ENCODE measurements at places on chromosomes 1 and 21.

- no peak for DNase-seq
Observed at GRCh38 chr1:107762751-107763390, 202.1 kb downstream of the VAV3 start.

DNA sequence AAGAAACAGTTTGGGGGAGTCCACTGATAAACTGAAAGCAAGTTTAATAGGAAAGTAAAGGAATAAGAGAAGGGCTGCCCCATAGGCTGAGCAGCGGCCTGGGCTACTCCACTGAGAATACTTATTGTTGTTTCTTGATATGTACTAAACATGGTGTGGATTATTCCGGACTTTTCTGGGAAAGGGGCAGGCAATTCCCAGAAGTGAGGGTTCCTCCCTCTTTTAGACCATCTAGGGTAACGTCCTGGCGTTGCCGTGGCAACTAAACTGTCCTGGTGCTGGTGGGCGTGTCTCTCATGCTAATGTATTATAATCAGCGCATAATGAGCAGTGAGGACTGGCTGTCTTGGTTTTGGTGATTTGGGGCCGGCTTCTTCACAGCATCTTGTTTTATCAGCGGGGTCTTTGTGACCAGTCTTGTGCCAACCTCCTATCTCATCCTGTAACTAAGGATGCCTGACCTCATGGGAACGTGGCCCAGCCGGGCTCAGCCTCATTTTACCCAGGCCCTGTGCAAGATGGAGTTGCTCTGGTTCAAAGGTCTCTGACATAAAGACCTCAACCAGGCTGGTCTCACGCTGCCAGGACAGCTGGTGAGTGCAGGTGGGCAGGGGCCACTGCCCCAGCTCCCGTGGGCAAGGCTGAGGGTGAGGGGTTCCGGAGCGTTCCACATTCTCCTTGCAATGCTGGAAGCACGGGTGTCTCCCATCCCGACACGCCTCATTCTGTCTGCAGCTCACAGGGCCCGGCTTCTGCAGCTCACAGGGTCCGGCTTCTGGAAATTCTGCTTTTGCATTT lies 19.6 kb upstream of the C1orf159 start:
- DNase-seq = no peak

DNA sequence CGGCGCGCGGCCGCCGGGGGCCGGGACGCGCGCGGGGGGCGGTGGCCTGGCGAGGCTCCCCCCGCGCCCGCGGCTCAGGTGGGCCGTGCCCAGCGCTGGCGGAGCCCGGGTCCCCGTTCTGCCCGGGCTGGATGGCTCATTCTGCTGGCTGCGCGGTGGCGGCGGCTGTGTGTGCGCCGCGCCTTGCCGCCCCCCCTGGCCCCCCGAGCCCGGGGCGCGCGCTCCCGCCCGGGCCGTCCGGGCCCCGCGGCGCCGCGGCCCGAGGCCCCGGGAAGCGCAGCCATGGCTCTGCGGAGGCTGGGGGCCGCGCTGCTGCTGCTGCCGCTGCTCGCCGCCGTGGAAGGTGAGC lies at the start of gene EPHB2:
TSS of gene EPHB2 (plus strand) at position 139 of the 349 bp plus-strand sequence. CDS start at position 283, 144 bp downstream.
- no peak for DNase-seq

GRCh38 chr1:58155418-58156123 lies 391.0 kb downstream of the OMA1 start:
- DNase-seq = no peak

DNA sequence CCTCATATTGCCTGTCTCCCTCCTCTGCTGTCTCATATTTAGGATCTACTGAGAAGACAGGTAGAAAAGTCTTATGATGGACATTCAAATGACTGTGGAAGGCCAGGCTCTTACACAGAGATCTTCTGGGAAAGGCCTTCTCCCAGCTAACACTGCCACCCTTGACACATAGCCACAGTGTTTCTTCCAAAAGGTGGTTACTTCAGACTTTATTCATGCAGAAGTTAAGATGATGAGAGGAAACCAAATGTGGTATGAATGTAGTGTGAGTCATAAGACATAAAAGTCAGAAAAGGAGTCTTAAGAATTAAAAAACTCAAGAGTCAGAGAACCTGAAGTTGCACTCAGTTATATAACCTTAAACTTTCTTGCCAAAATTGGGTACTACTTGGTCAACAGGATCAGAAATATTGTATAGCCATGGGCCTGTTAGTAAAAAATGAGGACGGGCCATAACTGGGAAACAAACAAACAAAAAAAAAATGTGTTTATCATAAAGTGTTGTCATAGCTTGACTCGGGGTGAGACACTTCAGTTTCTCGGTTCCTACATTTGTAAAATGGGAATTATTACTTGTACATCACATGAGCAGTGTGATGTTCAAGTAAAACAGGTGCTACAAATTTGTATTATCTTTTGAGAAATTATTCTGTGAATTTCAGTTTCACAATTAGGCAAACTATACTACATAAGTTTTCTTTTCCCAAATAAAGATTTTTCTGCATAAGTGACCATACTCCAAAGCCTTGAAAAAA lies 1.2 kb upstream of the DENND1B start:
- DNase-seq = no peak

DNA sequence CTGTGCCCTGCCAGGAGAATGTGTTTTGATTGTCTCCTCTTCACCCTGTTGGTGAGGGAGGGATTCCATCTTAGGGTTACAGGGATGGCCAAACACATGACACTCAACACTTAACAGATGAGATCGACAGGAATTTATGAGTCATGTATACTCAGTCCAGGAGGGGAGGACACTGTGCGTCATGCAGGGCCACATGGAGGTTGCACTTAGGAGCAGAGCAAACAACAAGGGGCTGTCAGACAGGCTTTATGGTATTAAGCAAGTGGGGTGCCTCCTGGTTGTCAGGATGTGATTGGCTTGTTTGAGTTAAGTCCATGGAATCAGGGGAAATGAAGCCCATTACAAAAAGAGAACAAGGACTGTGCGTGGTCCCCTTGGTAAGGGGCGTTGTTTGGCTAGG lies 26.9 kb downstream of the EDARADD start:
- DNase-seq = no peak

- DNase-seq = no peak
Observed at GRCh38 chr1:185249563-185249962, 67.5 kb downstream of the IVNS1ABP start.

DNA sequence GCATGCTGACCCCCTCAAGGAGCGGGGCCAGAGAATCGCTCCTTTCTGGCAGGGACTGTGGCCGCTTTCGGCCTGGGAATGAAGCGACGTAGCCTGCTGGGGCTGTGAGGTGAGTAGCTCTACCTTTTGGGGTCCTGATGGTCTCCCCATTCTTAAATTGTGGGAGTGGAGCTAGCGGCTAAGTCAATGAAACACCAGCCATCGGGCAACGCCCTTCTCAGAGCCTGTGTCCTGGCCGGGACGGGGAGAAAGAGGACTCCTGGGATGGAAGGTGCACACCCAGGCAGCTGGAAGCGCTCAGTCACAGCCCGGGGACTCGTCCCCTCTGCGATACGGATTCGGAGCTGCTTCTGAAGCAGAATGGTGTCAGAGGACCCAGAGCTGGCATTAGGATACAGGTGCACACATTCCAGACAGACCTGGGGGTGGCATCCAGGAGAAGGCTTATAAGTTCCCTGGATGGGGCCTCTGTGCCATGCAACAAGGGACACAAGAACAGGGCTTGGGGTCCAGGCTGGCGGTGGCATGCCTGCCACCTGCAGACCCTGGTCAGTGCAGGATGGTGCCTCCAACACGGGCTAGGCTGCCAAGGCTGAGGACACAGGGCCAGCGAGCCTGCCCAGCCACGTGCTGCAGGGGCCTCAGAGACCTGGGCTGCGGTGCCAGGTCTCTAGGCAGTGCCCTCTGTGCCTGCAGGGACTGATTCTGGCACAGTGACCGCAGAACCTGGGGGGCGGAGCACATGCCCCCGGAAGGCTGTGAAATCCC lies 945 bp upstream of the WNT9A start:
- no peak for DNase-seq

DNA sequence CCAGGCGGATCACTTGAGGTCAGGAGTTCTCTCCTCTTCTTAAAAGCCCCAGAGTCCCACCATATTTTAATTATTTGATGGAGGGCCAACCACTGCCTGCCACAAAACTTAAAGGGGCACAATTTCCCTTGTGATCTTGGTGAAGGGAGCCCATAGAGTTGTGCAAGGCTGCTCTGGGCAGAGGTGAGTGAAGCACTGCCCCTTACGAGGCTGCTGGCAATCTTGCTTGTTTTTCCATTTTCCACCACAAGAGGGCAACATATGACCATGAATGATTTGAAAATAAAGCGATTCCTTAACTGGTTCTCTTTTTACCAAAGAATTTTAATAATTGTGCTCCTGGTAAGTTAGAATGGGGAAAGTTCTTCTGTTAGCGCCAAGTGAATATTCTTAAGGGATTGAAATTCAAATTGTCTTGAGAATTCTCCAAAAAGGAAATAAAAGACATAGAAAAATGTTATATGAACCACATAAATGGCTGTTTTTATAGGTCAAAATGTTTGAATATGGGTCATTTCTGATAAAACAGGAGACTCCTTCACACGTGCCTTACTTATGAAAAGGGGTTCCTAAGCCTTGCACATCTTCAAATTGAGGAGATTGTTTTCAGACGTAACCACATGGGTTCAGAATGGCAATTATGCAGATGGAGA lies 22.7 kb downstream of the PGM1 start:
- DNase-seq = peak; percentile 7

- DNase-seq = no peak
Observed at GRCh38 chr1:165537356-165538109, 6.3 kb upstream of the LRRC52 start.

GRCh38 chr1:152244576-152245273 lies 20.7 kb upstream of the HRNR start:
- DNase-seq = no peak

GRCh38 chr1:48794816-48795215 lies 18.1 kb upstream of the BEND5 start:
- no peak for DNase-seq

DNA sequence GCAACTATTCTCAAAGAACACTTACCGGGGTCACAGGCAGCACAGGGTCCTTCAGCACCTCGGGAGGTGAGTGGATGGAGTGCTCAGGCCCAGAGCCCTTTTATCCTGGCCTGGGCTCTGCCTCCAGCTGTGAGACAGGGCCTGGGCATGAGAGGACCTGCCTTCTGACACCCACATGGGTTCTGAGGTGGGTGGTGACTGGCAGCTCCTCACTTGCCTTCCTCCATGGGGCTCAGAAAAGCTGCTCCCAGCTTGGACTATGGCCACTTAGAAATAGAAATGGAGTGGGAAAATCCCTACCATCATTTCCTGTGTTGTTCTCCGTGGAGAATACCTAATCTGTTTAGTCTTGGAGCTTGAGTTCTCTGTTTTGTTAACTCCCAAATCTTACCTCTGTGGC lies at the start of gene LCE1C:
TSS of gene LCE1C (minus strand) at position 76 of the 400 bp plus-strand sequence. CDS start 1,173 bp downstream, outside the sequence.
- no peak for DNase-seq

GRCh38 chr21:34674468-34674867 lies 5.7 kb downstream of the CLIC6 start:
- no peak for DNase-seq

DNA sequence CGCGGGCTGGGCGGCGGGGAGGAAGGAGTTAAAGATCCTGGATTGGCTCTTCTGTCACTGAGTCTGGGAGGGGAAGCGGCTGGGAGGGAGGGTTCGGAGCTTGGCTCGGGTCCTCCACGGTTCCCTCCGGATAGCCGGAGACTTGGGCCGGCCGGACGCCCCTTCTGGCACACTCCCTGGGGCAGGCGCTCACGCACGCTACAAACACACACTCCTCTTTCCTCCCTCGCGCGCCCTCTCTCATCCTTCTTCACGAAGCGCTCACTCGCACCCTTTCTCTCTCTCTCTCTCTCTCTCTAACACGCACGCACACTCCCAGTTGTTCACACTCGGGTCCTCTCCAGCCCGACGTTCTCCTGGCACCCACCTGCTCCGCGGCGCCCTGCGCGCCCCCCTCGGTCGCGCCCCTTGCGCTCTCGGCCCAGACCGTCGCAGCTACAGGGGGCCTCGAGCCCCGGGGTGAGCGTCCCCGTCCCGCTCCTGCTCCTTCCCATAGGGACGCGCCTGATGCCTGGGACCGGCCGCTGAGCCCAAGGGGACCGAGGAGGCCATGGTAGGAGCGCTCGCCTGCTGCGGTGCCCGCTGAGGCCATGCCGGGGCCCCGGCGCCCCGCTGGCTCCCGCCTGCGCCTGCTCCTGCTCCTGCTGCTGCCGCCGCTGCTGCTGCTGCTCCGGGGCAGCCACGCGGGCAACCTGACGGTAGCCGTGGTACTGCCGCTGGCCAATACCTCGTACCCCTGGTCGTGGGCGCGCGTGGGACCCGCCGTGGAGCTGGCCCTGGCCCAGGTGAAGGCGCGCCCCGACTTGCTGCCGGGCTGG lies at the start of gene NPR1:
TSS of gene NPR1 (plus strand) at position 170 of the 818 bp plus-strand sequence. CDS start at position 591, 421 bp downstream.
- no peak for DNase-seq

GRCh38 chr21:36698385-36698980 lies 432 bp upstream of the SIM2 start:
- DNase-seq = no peak

DNA sequence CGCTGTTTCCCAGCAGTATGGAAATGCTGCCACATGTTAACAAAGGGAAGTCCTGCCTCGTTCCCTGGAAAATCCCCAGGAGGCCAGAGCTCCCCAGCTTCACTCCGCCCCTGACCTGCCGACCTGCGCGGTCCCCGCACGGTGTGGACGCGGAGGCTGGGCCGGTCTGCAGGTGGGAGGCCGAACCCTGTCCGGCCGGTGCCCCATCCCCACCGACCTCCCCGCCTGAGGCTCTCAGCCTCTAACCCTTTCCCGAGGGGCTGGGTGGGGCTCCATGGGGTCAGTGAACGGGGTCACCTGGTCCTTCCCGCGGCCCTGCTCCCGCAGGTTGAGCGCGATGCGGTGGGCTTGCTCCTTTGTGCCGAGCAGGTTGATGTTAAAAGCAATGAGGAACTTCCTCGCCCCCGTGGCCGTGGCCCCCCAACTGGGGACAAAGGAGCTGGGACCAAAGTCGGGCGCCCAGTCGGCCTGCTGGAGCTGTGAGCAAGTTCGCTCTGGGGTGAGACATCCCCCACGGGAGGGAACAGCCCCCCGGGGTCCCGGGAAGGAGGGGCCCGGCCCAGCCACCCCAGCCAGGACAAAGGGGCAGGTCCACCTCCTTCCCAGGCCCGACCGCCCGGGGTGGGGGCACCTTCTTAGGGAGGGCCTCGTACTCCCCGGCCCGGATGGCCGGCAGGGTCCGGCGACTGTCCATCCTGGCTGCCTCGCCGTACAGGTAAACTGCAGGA lies 4.0 kb downstream of the FTCD start:
- no peak for DNase-seq

GRCh38 chr1:17655169-17655568 lies 100.0 kb upstream of the ACTL8 start:
- DNase-seq = no peak

DNA sequence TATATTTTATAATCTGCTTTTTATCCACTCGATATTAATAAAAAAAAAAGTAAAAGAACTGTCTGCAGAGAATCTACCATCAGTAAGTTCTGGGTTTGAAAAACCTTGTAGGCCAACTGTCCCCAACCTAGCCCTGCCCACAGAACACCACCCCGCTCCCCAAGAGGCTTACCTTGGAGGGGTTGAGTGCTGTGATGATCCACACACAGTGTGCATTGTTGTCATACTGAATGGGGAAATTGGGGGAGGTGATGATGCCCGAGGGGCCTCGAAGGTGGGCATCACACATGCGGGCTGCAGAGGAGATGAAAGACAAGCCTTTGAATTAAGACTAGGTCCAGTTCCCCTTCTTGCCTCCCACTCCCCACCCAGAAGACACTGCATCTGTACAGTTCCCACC lies 53.3 kb upstream of the HMGB4 start:
- no peak for DNase-seq

GRCh38 chr1:247517795-247518612 lies 18.2 kb downstream of the OR2C3 start:
- no peak for DNase-seq

- DNase-seq = no peak
Observed at GRCh38 chr1:185468626-185469025, 151.6 kb upstream of the IVNS1ABP start.

GRCh38 chr1:209729436-209729835 lies 24.8 kb downstream of the HSD11B1 start:
- DNase-seq = no peak

All from stimulated activated CD8-positive, alpha-beta memory T cell treated with anti-CD3 and anti-CD28 coated beads, Interleukin-12 subunit alpha, Interleukin-12 subunit beta, amount 100 ng/mL, for 4 hours (primary cell).